NCI-H1436 (cell line): ENCODE measurements at places on chromosomes 3 and 15.

- DNase-seq: no peak
Measured at GRCh38 chr15:68218331-68218730, 11.2 kb downstream of the CLN6 start.

DNA sequence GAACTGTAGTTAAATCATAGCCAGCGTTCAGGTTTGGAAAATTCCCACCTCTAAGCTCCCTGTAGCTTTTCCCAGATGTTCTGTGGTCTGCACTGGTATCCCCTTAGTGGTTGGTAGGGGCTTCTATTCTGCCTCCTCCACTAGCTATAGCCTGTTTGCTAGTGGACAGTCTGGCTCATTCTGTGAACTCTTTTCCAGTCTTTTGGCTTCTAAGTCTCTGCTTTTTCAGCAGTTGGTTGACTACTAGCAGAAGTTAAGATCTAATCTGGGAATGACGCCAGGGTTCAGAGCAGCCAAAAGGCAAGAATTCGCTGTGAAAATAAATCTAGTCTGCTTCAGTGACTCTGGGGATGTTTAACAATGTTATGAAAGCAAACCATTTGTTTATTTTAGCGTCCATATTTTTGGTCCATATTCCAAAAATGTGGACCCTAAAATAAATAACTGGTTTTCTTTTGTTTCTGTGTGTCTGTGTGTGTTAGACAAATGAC lies 73.7 kb upstream of the WDR72 start:
- DNase-seq: no peak

DNA sequence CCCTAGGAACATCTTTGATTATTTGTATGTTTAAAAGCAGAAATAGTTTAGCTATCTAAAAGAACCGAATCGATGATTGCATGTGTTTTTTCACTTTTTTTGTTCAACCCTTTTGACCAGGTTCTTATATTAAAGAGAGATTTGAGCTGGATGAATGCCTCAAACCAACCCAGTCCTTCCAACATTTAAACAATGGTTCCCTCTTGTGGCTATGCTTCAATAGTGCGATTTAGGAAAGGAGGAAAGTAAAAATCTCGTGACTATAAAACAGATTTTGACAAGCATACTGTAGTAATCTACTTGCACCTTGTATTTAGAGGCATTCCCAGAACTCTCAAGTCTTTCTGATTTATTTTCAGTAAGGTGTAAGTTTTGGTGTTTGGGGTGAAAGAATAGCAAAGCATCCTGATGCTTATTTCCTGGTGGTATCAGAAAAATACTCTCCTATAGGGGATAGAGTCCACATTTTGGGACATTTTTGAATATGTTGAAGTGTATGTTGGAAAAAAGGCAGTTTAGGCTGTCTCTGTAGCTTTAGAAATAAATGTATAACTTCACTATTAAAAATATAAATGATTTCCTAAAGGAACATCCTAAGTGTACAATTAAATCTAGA lies 159.6 kb upstream of the KCNH8 start:
- DNase-seq: peak; percentile 32

GRCh38 chr3:15360788-15361493 lies 28.6 kb upstream of the SH3BP5 start:
- no peak for DNase-seq

GRCh38 chr3:105828703-105829102 lies 40.1 kb downstream of the CBLB start:
- no peak for DNase-seq

DNA sequence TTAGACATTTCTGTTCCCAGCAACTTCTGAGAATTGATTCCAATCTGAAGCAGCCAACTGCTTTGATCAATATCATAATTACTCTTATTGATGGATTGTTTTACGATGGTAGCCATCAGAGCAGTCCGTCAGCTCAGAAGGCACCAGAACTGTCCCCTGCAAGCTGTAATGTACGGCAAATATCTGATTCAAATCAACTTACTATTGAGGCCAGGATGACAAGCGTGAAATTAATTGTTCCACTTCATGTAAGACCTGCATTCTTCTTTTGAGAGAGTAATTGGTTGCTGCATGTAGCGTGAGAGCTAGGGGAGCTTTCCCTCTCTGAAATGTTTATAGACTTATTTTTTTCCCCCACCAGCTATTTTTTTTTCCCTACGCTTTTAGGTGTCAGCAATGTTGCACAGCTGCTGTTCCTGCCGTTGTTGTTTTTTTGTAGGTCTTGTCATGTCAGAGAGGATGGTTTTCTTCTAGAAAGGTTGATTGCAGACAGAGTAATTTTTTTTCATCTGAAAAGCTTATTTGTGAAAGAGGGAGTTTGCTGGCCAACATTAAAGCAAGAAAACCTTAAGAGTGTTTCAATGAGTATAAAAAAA lies 134.9 kb downstream of the CACNA2D3 start:
- peak; percentile 9 for DNase-seq

- DNase-seq: no peak
Measured at GRCh38 chr3:87132801-87133200, 94.3 kb upstream of the CHMP2B start.

GRCh38 chr3:173846584-173846983 lies 449.0 kb downstream of the NLGN1 start:
- DNase-seq: no peak

GRCh38 chr3:190065204-190065603 lies 55.5 kb downstream of the P3H2 start:
- no peak for DNase-seq

- no peak for DNase-seq
Measured at GRCh38 chr3:188782613-188783124, 389.1 kb upstream of the TPRG1 start.

- DNase-seq: peak; percentile 47
Measured at GRCh38 chr3:52446631-52447511, 2.0 kb upstream of the SEMA3G start.

DNA sequence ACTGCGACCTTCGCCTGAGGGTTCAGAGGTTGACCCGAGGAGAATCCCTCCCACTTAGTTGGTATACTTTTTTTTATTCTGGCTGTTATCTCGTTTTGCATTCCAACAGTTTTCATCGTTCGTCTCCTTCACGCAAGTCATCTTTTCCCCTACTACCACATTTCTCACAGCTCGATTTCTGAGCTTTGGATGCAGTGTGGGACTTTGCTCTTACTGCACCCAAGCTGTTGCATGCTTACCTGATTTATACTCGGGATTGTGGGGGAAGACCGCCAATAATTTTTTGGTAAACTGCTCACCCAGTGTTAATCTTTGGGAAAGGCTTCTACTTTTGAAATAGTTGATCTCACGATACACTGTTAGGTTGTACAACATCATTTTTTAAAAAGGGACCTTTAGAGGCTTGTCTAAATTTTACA lies 702 bp downstream of the TBC1D23 start:
- DNase-seq: no peak

GRCh38 chr15:42523331-42523730 lies 25.3 kb downstream of the LRRC57 start:
- DNase-seq: no peak

DNA sequence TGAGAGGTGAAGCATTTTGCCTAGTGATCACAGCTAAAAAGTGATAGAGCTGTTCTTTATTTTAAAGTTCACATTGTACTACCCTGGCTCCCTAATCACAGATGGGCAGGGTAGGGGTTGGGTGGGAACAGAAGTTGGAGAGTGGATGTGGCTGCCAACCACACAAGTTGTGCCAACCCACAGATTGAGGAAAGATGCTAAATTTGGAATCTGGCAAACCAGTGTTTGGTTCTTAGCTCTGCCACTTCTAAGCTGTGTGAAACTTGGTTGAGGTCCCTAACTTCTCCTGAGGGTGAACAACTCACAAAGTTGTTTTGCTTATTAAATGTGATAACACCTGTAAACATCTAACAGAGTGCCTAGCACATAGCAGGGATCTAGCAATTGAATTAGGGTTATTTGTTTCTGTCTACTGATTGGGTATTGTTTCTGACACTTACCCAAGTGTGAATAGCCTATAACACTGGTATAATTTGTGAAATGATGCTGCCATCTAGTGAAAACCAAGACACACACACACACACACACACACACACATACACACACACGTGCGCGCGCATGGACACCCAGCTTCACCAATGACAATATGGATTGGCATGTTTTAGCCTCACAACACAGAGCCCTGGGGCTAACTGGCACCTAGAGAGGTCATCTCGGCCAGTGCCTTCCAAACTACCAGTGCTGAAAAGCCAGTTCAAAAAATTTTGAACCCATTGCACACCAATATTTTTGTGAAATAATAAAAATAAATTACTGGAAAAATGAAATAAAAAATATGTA lies 25.3 kb downstream of the ADGRG7 start:
- DNase-seq: no peak

DNA sequence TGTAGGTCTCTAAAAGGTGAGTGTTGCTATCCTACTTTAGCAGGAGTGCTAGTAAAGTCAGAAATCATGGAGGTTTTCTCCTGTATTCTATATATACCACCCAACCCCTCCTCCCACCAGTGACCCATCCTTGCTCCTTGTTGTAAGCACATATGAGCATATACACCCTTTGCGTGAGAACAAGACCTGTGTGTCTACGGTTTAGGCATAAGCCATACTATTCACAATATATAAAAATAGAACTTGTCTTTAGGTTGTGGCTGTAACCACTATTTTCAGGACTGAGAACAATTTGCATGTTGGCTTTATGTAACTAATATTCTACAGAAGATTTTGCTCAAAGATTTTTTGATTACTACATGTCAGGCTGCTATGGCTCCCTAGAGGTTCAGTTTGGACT lies 59.1 kb upstream of the TOP2B start:
- no peak for DNase-seq

DNA sequence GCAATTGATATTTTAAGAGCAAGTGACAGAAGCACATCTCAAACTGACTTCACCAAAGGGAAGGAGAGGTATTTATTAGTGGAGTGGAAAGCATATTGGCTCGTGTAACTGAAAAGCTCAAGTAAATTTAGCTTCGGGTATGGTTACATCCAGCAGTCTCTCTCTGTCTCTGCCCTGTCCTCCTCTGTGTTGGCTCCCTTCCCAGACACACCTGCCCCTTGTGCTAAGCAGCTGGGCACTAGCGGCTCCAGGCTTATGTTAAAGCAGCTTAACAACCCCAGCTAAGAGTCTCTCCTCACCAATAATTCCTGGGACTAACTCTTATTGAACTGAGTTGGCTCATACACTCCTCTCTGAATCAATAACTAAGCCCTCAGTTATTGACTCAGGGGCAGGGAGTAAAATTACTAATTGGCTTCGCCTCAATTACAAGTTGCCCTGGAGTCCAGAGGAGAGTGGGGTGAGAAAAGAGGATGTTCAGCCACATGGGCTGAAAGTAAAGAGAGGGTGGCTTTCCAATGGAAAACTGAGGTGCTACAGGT lies 12.8 kb upstream of the SH3BP5 start:
- no peak for DNase-seq

GRCh38 chr3:17089314-17089700 lies 204.6 kb downstream of the PLCL2 start:
- DNase-seq: no peak

- no peak for DNase-seq
Measured at GRCh38 chr3:185758912-185759311, 65.9 kb downstream of the IGF2BP2 start.

- DNase-seq: no peak
Measured at GRCh38 chr3:60027335-60027734, 977.5 kb upstream of the CFAP20DC start.
